ENCODE measurements at places on chromosomes 6 and 20.

DNA sequence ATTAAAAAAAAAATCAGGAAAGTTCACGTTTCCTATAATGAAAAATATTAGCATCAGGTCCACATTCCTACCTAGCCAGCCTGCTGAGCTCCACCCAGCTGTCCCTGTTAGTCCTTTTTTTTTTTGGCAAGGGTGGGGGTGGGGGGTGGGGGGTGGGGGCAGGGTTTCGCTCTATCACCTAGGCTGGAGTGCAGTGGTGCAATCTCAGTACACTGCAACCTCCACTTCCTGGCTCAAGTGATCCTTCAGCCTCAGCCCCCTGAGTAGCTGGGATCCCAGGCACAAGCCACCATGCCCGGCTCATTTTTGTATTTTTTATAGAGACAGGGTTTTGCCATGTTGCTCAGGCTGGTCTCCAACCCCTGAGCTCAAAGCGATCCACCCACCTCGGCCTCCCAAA, 7.5 kb upstream of the SLC2A10 start:
- DNase-seq, result no peak

- no peak for DNase-seq
Observed at GRCh38 chr6:21027507-21027906, 493.2 kb downstream of the CDKAL1 start.

DNA sequence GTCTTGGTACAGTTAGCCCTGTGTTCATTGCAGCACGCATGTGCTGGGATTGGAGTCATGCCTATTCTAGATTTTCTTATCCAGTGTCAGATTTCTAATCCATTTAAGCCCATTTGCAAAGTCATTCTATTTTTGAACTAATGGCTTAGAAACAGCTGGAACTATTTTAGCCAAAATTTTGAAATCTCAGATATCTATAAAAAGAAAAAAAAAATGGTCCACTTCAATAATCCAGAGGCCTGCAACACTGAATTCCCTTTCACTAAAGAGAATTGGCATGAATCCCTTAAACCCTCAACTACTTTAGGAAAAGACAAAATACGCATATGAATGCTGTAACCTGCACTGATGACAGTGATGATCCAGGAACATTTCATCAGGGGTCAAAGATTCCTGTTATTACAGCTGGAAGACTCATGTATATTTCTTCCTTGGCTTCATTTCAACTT, 1.5 kb downstream of the COL21A1 start:
- no peak for DNase-seq

DNA sequence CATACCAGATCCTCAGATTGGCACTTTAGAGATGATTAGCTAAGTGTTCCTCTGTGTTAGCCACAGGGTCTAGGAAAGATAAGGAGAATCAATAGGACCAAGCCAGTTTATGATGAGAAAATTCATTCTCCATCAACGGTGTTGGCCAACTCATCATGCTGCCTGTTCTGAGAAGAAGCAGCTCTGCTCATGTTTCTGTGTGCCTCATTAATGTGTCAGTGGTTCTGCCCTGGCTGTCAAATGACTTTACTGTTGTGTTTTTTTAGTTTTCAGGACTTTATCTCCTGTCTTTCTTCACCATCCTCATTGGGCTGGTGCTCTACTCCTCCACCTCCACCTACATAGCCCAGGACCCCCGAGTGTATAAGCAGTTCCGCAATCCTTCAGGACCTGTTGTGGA, 234.3 kb upstream of the PLN start:
- DNase-seq, result no peak

DNA sequence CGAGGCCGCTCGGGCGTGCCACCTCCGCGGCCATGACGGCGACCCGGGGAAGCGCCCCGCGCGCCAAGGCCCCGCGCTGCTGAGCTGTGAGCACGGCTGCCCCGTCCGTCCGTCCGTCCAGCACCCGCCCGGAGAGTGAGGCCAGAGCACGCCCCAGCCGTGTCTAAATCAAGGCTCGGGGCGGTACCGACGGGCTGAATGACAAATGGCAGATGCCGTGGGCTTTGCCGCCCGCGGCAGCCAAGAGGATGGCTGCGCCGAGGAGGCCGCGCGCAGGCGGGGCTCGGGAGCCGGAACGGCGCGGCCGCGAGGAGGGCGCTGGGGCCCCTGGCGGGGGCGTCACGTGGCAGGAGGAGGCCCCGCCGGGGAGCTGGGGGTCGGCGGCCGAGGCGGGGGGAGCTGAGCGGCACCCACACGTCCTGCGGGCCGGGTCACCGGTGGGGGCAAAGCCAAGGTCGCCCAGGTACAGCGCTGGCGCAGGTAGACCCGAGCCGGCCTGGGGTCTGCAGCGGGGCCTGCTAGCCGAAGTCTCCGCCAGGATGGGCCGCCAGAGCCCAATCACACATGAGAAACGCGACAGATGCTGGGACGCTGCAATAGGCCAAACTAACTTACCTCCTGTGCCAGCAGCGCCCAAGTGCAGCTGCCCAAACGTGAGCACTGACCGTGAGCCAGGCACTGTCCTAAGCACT, at the start of gene PLAGL1:
PLAGL1 (minus strand) TSS at position 140 of the 692 bp plus-strand sequence. CDS start 60,123 bp downstream, outside the sequence.
- DNase-seq, result no peak

DNA sequence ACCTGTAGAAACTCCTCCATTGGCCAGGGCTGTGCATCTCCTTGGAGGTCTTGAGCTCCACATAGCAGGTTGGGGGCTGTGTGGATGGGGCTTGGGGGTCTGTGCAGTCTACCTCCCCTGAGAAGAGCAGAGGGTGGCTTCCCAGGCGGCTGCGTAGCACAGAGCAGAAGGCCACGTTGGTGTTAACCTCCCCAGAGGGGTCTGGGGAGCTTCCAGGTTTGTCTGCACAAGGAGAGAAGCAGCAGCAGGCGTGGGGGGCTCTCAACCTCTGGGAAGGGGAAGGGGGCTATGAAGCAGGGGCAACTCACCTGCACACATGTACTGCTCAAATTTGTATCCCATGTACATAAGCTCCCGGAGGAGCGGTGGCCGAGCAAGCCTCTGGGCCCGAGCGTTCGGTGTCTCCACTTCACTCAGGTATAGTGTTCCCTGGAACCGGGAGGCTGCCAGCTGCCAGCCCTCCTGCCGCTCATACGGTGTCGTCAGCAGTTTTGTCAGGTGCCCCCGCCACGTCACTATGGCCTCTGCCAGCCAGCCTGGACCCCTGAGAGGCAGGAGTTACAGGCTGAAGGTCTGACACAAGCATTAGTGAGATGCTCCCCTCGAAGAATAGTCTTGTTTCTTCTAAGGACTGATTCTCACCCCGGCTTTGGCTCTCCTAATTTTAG, 1.2 kb downstream of the DXO start:
- peak; percentile 37 for DNase-seq

- DNase-seq, result no peak
Observed at GRCh38 chr6:168181876-168182275, 102.9 kb upstream of the FRMD1 start.

- no peak for DNase-seq
Observed at GRCh38 chr6:82138075-82138791, 109.3 kb downstream of the IBTK start.

GRCh38 chr6:40825102-40825501, 213.9 kb downstream of the UNC5CL start:
- no peak for DNase-seq

GRCh38 chr20:25061103-25061799, 3.3 kb upstream of the ACSS1 start:
- DNase-seq, result no peak

DNA sequence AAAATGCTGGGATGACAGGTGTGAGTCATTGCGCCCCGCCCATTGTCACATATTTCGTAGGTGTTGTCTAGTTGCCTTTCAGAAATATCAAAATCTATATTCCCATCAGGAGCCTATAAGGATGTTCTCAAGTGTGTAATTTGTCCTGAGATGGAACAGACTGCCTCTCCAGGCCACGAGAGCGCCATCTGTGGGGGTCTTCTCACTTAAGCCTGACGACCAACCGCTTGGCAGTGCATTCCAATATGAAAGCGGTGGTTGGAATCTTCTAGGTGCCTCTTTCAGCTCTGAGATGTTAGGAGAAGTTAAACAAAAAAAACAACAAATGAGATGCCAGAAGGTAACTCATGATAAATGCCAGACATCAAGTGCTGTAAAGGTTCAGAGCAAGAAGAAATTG, 488.5 kb downstream of the QKI start:
- DNase-seq, result no peak

DNA sequence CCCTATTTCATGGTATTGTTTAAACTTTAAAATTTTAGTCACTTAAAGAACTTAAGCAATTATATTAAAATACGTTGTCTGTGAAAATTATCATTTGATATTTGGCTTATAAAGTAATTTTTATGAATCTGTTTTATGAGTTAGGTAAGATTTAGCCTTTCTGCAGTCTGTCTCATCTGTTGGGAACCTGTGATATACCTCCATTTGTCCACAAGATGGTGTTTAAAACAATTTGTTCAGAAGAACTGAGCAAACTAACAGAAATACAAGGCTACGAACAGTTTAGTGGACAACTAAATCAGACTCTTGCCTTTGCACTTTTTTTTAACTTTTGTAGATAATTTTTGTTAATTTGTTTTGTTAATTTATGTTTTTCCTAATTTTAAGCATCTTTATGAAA, 92.4 kb downstream of the COL9A1 start:
- DNase-seq, result no peak

DNA sequence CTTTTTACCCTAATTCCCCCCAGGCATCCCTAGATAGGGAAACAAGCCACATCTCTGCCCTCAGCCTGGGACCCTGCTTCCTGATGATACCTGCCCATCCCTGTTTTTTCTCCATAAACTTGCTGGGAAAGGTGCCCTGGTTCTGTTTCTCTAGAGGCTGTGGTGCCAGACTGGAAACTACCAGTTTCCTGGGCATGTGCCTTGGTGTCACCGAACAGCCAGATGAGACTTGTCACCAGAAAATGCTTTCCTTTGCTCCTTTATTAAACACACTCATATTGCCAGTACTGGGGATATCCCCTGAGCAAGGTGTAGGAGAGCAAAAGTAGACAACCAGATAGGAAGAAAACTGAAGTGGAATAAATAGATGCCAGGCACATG, 16.8 kb downstream of the SRSF3 start:
- DNase-seq, result no peak

DNA sequence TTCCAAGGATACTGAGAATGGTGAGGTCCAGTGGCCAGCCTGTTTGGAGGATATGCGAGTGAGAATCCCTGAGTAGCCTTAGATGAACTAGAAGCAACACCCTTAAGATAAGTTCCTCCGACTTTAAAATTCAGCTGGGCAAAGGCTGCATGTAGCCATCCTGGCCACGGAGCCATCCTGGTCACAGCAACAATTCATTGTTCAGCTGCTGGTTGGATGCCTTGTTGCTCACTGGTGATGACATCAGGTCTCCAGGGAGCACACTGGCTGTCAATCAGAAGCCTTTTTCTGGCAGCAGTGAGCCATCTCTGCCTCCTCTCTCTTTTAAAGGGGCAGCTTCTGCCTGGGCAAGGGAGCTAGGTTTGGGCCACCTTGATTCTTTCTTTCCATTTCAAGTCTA, 22.4 kb upstream of the RIMS4 start:
- DNase-seq, result no peak

DNA sequence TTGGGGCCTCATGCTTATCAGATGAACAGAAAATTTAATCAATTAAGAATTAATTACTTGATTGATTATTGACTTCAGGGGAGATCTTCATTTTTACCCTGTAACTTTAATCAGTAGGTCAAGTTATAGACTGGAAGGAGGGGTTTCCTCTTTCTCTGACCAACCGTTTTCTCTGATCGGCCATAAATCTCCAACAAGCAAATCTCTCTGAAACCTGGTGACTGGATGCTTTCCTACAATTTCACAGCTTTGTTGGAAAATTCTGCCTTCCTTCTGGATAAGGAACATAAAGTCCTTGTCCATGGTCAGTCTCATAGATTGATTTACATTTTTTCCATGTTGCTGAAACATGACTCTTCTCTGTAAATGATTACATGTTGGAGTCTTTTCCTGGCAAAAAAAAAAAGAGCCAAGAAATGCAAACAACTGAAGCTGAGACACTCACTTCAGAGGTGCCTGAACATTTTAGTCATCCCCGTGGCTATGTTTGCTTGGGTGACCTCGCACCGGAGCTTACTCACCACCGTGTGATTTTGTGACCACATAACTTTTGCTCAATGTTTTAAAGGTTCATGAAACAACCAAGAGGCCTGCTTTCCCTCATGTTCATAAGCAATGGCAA, 31.0 kb downstream of the IRF4 start:
- no peak for DNase-seq

DNA sequence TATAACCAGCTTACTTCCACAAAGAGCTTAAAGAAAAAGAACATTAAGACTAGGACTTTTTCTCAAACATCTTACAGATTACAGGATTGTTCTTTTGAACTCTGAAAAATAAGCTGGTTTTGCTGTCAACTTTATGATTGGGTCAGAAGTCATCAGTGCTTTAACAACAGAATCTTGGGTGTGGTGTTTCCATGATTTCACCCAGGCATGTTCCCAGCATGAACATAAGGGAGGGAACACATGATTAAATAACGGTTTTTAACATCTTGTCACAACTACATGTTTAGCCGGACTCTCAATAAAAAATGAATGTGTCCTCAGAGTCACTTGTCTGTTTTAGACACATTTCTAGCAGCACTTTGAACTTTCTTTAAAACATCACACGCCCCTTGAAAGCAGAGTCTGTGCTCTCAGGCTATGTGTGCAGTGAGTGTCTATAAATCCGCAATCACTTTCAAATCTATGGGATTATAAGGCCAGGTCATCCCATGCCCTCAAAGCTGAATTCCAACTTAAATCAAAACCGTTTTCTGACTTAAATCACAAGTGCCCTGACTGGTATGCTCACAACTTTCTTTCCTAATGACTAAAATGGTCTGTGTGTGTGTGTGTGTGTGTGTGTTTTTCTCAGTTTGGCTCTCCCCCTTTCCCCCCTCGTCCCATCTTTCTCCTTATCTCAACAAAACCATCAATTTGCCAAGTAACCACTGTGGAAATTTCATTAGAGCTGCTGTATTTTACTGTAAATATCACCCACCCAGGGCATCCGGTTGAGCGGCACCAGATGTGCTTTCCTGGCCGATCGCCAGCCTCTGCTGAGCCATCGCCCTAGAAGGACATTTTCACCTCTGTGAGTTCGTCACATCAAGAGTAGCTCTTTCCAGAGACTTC, 216.8 kb upstream of the DTNBP1 start:
- DNase-seq, result peak; percentile 39

DNA sequence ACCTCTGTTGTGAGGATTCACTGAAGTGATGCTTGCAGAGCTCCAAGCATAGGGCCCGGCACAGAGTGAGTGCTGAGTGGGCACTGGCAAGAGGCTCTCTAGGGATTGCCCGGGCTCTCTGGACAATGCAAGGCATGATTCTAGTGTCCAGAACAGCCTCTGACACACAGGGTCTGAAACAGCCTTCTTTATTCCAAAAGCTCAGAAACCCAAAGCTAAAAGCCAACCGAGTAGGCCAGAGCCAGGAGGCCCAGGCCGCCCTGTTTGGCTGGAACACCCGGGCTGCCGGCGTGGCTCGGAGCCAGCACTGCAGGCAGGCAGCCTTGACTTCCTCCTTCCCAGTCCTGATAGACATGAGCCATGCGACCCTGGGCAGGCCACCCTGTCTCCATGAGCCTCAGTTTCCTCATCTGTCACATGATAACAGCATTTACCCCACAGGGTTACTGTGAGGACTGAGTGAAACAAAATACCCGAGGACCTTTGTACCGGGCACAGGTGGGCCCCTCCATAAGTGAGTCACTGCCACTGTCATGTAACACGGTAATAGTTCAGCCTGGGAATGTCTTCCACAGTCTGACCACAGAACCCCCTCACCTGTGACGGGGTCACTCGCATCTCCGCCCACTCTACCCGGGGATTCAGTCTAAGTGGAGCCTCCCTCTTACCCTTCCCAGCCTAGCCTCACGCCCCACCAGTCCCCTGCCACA, 51.5 kb downstream of the PTPRT start:
- no peak for DNase-seq
